ENCODE measurements at places on chromosomes 1 and 21. TPM values are rescaled to one million over a fixed set of nuclear protein-coding genes. Genes with fewer than 3 reads are reported as not detected.
A peak's percentile ranks its signal among the peaks of the same experiment; 100 is the strongest.

DNA sequence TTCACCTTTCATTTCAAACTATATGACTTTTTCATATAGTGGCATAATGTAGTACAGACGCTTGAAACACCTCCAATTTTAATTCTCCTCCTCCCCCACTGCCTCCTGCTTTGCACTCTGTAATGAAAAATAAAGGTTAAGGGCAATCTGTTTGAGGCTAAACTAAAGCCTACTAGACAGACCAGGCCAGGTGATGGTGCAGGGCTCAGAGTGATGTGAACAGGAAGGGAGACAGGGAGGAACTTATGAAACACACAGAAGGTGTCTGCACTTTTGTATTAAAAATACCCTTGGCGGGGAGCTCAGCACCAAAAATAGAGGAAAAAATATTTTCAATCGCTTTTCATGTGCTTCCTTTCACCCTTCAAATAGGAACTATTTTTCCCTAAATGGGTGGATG, 415.4 kb downstream of the LMO4 start:
- DNase-seq: no peak

GRCh38 chr1:215606564-215607168, 39.6 kb downstream of the KCTD3 start:
- DNase-seq: no peak

- DNase-seq: no peak
Measured at GRCh38 chr1:240344918-240345317, 253.2 kb downstream of the FMN2 start.

- DNase-seq: no peak
Measured at GRCh38 chr1:5990913-5991312, 1.3 kb downstream of the NPHP4 start.

DNA sequence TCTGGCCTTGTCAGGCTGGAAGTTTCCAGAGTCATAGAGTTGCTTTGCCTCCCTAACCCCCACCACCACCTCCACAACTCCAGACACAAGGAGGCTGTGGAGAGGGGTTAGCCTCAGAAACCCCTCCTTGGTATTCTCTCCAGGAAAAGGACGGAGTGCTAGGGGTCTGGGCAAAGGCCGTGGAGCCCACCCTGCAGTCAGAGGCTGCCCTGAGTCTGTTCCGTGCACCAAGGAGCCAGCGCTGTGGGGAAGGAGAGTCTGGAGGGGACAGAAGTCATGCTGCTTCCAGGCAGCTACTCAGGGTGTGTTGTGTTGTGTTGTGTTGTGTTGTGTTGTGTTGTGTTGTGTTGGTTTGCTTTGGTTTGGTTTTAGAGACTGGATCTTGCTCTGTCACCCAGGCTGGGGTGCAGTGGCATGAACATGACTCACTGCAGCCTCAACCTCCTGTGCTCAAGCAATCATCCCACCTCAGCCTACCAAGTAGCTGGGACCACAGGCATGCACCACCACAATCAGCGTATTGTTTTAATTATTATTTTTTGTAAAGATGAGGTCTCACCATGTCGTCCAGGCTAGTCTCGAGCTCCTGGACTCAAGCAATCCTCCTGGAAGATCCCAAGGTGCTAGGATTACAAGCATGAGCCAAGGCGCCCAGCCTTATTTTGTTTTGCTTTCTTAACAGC, 122.2 kb upstream of the TMEM51 start:
- DNase-seq: no peak

GRCh38 chr1:84403347-84403746, 5.1 kb downstream of the DNASE2B start:
- no peak for DNase-seq

The PDZK1IP1 gene
- total RNA-seq: 49.6 TPM

DNA sequence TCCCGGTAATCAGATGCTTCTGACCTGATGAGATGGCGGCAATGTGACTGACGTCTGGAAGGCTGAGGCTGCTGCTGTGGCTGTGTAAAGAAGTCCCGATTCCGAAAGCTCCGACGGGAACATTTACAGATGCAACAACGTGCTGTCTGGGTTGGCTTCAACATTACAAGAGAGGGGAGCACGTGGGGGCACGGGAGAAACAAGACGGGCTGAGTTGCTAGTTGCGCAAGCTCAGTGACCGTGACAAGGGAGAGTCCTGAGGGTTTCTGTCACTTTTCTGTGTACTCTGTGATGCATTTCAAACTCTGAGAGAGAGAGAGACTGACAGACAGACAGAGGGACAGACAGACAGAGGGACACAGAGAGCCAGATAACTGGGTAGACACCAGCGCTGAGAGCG, 25.6 kb upstream of the LRRC47 start:
- no peak for DNase-seq

The CD84 gene
- total RNA-seq: 13.2 TPM

The OR2AK2 gene
- total RNA-seq: not detected

DNA sequence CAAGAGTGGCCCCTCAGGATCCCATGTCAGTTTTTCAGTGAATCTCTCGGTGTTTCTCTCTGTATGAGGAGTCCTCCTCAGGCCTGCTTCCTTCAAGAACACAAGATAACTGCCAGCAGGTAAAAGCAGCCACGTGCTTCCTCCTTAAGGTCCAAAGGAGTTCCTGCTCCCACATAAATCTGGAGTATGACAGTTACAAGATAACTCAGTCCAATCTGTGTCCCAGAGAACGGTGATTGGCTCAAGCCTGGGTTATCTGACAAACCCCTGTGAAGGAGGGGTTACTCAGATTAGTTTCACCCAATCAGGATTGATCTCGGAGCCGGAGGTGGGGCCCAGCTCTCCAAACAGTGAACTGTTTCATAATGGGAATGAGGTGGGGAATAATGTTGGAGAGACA, 5.8 kb upstream of the ANKRD13C start:
- DNase-seq: no peak

DNA sequence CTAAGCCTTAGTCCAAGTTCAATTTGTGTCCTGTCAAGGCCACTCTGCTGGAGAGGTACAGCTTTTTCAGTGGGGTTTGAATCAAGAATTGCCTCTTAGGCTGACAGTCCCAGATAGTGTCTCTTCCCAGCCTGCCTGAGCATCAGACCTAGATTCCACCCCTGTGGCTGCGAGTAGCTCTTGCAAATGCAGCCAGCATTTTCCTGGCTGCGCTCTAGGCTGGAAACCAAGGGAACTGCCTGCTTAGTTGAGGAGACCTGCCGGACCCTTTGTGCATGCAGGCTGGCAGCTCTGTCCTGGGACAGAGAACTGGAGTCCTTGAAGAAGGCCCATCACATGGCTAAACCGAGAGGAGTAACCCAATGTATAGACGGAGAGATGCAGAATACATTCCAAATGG, 293.7 kb downstream of the PCP4 start:
- no peak for DNase-seq

The GPR3 gene
- 0.21 TPM for total RNA-seq

The TINAGL1 gene
- 28.7 TPM for total RNA-seq

DNA sequence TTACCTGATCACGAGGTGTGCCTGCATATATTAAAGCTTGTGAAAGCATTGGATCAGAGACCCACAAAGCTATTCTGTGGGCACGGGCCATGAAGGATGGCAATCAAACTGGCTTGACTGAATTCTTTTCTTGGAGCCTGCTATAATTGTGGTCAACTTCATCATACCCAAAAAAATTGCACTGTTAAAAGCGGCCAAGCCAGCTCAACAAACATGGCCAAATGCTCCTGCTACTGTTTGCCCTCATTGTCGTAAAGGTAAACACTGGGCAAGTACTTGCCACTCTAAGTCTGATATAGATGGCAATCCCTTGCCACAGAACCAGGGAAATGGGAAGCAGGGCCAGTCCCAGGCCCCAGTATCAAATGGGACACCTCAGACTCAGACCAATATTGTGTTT, 6.6 kb upstream of the GSTM5 start:
- no peak for DNase-seq

The MTOR gene
- 17.3 TPM for total RNA-seq

The GMEB1 gene
- total RNA-seq: 5.4 TPM

The SELL gene
- total RNA-seq: 2.9 TPM

GRCh38 chr21:35974775-35975174, 85.6 kb downstream of the SETD4 start:
- DNase-seq: no peak

- DNase-seq: peak; percentile 72
Measured at GRCh38 chr1:3777647-3778589, 5.4 kb downstream of the SMIM1 start.

The TAF5L gene
- total RNA-seq: 9.5 TPM

DNA sequence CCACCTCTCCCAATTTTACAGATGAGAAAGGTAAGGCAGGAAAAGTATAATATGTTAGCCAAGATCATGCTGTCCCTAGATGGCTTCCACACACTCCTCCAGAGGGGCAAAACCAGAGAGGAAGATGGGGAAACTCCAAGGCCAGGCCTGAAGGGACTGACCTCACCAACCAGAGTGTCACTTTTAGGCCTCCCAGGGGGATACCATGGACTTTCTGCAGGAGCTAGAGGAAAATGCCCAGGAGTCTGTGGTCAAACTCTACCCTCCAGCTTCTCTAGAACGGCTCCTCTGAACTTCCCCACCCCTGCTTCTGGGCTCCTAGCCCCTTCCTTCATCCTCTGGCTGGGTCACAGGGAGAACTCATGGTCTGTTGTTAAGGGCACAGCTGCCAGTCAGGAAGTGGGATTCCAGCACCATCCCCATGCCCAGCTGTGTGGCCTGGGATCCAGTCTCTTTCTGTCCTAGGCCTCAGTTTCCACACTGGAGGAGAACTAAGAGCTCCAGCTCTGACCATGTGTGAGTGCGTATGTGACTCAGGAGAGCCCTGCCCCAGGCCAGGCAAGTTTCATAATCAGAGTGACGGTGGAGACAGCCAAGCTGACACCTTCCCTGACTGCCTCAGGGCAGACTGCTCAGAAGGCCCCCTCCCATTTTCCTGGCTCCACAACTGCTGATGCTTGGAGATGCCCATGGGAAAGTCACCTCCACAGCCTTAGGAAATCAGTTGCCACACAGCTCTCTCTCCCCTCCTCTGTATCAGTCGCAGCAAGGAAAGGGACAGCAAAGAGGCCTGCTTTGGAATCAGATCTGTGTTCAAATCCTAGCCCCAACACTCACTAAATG, 1.9 kb downstream of the IGSF8 start:
- DNase-seq: no peak

GRCh38 chr1:222165629-222166028, 382.3 kb downstream of the HHIPL2 start:
- DNase-seq: no peak

- DNase-seq: no peak
Measured at GRCh38 chr1:93501399-93501798, 53.5 kb downstream of the FNBP1L start.

- no peak for DNase-seq
Measured at GRCh38 chr1:51294566-51295184, 35.7 kb downstream of the TTC39A start.

DNA sequence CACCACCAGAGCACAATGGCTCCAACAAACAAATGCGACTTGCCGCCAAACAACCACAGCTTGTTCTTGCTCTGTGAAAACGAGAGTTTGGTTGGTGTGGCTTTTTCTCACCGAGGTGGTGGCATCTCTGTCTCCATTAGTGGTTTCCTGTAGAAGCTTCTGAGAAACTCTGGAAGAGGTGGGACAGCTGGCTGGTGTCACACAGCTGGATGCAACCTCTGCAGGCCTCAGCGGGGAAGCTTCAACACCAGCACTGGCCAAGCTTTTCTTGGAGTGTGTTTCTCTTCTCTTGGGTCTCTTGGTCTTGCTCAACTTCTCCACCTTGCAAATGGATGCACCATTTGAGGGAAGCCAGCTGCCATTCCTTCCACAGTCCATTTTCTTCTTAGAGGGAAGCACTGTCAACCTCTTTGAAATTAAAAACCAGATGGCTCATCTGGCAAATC, 124.8 kb downstream of the KCNN3 start:
- no peak for DNase-seq

DNA sequence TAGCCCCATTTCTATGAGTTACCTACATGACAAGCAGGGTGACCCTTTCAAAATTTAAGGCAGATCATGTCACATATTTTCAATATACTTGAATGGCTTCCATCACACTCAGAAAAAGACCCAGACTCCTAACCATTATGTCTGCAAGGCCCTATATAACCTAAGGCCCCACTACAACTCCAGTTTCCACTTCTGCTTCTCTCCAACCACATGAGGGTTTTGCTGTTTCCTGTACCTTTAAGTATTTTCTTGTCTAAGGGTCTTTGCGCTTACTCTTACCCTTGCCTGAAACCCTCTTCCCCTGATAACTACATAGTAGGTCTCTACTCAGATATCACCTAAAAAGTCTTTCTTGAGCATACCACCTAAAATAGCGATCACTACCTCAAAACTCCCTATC, 46.1 kb downstream of the SGIP1 start:
- no peak for DNase-seq

DNA sequence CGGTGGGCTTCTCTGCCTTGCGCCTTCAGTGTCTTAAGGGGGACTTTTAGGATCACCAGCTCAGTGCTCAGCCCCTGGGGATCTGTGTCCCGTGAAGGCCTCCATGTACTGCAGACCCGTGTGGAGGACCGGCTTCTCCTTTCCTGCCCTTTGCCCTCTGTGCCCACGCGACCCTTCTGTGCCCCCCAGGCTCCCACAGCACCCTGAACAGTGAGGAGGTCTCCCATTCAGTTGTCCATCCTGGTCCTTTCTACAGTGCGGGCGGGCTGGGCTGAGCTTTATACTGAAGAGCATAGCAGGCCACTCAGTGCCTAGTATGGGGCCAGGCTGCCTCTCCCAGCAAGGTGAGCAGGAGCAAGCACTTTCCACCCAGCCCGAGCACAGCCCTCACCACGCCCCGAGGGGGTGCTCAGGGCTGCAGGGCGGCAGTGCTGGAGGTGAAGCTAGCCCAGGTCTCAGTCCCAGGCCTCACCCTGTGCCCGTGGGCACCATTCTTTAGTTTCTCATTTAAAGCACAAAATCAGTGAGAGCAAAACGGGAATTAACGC, 7.6 kb upstream of the TFF1 start:
- DNase-seq: no peak

- no peak for DNase-seq
Measured at GRCh38 chr1:170674239-170674638, 10.3 kb downstream of the PRRX1 start.

The PPIAL4G gene
- total RNA-seq: not detected

- DNase-seq: no peak
Measured at GRCh38 chr1:183032122-183032921, 9.1 kb downstream of the LAMC1 start.

The FAM177B gene
- total RNA-seq: 0.44 TPM
